ENCODE measurements at places on chromosomes 13 and 19.

DNA sequence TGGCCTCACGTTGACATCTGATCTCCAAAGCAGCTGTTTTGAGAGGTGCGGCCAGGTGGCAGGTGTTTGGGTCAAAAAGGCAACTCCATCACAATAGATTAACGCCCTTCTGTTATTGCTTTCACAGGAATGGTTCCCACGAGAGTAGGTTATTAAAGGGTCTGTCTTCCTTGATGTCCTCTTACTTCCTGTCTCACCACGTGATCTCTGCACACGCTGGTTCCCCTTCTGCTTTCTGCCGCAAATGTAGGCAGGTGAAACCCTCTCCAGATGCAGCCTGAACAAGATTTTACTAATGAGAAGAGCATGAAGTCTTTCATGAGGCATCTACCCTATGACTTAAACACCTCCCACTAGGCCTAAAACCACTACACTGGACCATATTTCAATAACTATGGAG, 22.8 kb upstream of the ZNF564 start:
- DNase-seq = no peak

DNA sequence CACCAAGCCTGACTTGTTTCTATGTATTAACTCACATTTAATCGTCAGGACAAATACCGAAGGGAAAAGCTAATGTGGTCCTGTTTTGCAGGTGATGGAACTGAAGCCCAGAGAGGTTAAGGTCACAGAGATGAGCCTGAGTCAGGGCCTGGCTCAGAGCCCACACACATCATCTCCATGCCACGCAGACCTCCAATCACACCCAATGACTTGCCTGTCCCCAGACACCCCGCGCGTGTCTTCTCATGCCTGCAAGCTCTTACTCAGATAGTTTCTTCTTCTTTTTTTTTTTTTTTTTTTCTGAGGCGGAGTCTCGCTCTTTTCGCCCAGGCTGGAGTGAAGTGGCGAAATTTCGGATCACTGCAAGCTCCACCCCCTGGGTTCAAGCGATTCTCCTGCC, 16.4 kb downstream of the SIX5 start:
- no peak for DNase-seq

GRCh38 chr19:58304748-58305064, 471 bp upstream of the ERVK3-1 start:
- DNase-seq = no peak

GRCh38 chr19:55225415-55225958, 3.1 kb downstream of the TMEM86B start:
- DNase-seq = no peak

DNA sequence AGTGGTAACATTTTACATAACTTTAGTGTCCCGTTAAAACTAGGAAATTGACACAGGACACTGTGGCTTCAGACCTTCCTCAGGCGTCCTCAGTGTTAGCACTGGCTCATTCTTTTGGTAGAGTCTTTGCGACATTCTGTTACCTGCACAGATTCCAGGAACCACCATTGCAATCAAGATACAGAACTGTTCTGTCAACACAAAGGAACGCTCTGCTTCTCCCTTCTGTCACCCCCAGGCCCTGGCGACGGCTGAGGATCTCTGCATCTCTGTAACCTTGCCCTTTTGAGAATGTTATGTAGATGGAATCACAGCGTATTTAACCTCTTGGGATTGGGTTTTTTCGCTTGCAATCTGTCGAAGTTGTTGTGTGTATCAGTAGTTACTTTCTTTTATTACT, 22.6 kb downstream of the KDM4B start:
- no peak for DNase-seq

DNA sequence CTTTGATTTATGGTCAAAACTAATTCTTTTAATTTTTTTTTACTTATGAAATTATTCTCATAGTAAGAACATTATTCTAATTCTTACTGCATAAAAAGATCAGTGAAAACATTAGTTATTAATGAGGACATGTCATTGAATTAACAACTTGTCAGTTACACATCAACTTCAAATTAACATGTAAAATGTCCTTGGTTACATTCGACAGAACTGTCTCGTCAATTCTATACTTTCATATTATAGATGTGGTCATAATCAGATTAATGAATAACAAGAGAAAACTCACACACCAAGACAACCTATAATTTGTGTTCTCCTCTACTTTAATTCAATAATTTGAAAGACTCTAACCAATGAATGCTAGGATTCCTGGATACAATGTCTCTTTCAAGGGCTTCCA, 66.7 kb downstream of the KATNAL1 start:
- no peak for DNase-seq

DNA sequence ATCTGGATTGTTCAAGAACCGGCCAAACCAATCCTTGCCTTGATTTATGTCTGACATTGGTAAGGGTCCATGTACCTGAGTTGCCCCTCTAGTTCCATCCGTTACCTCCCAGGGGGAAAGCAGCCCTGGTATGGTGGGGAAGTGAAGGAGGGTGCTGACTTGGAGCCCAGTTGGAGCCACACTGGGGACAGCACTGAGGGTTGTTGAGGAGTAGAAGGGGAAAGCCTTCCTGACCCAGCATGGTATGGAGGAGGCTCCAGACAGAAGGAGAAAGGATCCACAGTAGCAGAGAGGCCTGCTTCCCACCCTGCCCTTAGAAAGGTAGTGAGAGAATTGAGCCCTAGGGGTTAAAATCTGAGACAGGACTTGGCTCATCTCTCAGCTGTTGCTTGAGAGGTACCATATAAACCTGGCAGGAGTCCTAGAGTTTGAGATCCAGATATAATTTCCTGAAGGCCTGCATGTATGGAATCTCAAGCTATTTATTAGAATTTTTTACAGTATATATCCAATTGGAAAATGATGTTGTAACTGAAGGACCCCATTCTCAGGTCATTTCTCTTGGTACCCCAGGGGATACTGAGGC, 16.7 kb upstream of the FCGBP start:
- no peak for DNase-seq

GRCh38 chr13:113561417-113562084, 23.0 kb upstream of the TFDP1 start:
- DNase-seq = no peak

DNA sequence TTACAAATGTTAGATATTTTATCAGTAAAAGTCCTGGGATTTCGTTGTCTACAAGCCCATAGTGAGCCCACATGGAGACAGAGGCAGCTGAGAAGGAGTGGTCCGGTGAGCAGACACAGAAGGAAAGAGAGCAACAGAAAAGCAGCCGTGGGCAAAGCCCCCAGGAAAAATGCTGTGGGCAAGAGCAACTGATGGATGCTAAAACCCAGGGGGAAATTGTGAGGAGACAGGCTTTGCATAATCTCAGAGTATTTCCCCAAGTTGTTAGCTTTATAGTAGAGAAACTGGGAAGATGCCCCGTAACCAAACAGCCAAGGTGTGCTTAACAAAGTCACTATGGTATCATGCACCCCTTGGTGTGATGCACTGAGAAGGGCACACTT, 35.1 kb downstream of the GJA3 start:
- no peak for DNase-seq

DNA sequence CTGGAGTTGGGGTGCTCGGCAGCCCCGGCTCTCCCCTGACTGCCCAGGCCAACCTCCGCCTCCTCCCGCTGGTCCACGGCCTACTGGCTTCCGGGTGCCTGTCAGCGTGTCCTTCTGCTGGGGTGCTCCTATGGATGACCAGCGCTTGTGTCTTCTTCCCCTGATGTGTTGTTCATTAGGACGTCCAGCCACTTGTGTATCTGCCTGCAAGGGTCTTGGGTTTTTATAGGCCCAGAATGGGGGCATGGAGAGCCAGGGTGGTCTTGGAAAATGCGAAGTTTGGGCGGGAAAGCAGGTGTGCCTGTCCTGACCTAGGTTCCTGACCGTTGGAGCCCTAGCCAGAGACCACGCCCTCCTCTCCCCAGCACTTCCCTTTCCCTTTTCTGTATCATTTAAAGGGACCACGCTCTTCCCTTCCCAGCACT, 139.8 kb downstream of the SLITRK5 start:
- no peak for DNase-seq
